ENCODE measurements at places on chromosomes 7 and 10. TPM values are rescaled to one million over a fixed set of nuclear protein-coding genes. Genes with fewer than 3 reads are reported as not detected.

GRCh38 chr10:110456523-110457091 is 41.1 kb upstream of the DUSP5 start:
- DNase-seq: no peak
- H3K4me3 ChIP-seq: peak overlapping the region; percentile 35
- H3K4me1 ChIP-seq: peaks cover 65% of the 10 kb centered on the region
- no peaks in the 10 kb centered on the region for H3K27me3 ChIP-seq

GRCh38 chr10:116237970-116238369 is 35.0 kb downstream of the GFRA1 start:
- no peaks in the 10 kb centered on the region for H3K36me3 ChIP-seq
- DNase-seq: no peak
- H3K27ac ChIP-seq: no peak overlapping the region
- no peak overlapping the region for H3K4me3 ChIP-seq
- no peaks in the 10 kb centered on the region for H3K4me1 ChIP-seq

GRCh38 chr10:74976565-74976964 is 134.9 kb upstream of the SAMD8 start:
- no peaks in the 10 kb centered on the region for H3K27me3 ChIP-seq
- peak overlapping the region; percentile 84 for H3K27ac ChIP-seq
- H3K4me3 ChIP-seq: peak overlapping the region; percentile 11
- H3K36me3 ChIP-seq: peaks cover 40% of the 10 kb centered on the region
- H3K4me1 ChIP-seq: peaks cover 48% of the 10 kb centered on the region

- H3K27ac ChIP-seq: no peak overlapping the region
- peaks cover 10% of the 10 kb centered on the region for H3K36me3 ChIP-seq
- H3K27me3 ChIP-seq: no peaks in the 10 kb centered on the region
- peaks cover 36% of the 10 kb centered on the region for H3K4me1 ChIP-seq
Observed at GRCh38 chr7:26688388-26688787, 176.0 kb downstream of the SKAP2 start.

TECTB gene
- total RNA-seq: not detected

Measured in activated B cell treated with CpG ODN at 0.5 μM for 24 hours (primary cell).